IMR-90 (cell line): ENCODE measurements at places on chromosomes 3 and 15. TPM values are rescaled to one million over a fixed set of nuclear protein-coding genes. Genes with fewer than 3 reads are reported as not detected.

GRCh38 chr15:51229907-51230330 is 108.5 kb downstream of the CYP19A1 start:
- peak; percentile 27 for DNase-seq

- no peak for DNase-seq
Measured at GRCh38 chr3:32387512-32387911, 4.1 kb upstream of the CMTM7 start.

DNA sequence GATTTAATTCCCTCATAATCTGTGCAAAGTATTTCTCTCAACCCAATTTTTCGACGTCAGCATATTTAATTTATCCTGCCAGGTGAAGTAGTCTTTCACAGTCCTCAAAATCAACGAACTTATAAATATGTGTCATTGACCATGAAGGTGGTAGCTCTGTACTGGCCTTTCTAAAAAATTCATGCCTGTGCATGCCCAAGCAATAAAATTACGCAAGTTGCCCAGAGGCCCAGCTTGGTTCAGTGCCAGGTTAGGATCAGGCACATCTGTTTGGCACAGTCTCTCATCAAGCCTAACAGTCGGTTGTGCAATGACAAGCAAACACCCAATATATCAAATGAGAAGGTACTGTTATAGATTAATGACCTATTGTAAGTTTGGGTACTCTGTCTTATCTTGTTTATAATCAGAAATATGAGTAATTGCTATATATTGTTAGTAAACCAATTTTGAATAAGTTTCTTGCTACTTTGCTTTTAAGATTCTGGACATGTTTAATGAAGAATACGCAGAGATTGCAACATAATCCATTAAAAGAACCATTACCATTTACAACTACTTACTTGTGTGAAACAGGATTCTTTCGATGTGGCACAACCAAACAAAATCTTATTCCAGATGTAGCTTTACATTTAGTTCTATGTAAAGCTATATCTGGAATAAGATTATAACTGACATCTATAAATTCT is 159.0 kb upstream of the IL12A start:
- peak; percentile 64 for DNase-seq

GRCh38 chr3:58623961-58624360 is 42.6 kb downstream of the FAM3D start:
- DNase-seq = peak; percentile 30

GRCh38 chr3:84755860-84756259 is 202.9 kb upstream of the CADM2 start:
- DNase-seq = no peak

DNA sequence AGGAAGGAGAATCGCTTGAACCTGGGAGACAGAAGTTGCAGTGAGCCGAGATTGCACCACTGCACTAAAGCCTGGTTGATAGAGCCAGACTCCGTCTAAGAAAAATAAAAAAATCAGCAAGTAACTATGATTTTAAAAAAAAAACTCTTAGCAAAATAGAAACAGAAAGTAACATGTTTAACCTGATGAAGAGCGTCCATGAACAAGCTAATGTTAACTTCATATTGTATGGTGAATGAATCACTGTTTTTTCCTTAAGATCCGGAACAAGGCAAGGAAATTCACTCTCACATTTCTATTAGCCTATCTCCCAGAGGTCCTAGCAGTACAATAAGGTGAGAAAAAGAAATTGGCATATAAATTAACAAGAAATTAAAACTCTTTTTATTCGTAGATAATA is 69.0 kb downstream of the RFX7 start:
- DNase-seq = no peak

DNA sequence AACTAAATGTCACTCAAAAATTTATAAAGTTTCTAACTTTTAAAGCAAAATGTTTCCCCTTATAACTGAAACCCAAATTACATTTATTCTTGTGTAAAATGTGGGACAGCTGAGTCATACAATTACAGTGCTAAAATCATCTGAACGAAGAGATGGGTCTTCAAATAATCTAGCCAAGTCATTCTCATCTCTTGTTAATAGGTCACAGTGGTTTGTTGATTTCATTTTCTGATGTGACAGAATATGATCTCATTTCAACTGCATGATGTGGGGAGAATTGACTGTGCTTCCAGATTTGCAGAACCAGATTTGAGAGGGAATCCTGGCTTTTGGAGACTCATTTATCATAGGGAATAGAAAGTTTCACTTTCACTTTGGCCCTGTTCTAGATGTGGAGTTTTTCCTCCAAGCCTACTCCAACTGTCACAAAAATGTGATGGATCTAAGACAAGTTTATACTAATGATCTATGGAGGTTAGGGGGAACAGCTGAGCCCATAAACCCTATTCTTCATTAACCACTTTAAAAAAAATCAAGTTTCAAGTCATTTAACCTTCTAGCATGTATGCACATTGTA is 685.0 kb downstream of the PDCD6IP start:
- no peak for DNase-seq

DNA sequence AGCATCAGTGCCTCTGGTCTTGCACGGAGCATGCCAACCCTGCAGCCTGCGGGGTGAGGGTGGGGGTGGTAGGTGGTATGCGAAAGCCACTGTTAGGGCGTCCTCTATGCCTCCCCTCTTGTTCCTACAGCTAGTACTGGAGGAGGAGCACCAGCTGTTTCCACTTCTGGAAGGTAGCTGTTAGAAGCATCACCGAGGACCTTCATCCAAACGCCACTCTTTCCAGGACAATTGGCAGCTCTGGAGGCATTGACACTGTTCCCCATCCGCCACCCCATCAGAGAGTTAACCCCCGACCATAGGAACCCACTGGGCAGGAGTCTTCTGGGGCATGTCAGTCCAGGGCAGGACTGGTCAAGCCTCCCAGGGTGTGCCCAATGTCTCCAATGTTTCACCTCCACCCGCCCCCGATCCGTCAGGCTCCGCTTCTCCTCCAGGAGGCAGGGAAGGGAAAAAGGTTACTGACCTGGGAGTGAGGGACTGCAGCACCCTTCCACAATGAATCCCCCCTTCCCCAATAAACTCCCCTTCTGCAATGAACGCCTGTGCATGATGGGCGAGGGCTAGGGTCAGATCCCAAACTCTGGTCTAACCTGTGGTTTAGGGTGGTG is 487 bp downstream of the DUOX2 start:
- no peak for DNase-seq

- DNase-seq = no peak
Measured at GRCh38 chr3:131047582-131047981, 20.9 kb downstream of the NEK11 start.

- DNase-seq = no peak
Measured at GRCh38 chr3:30768046-30768445, 126.4 kb downstream of the GADL1 start.

- no peak for DNase-seq
Measured at GRCh38 chr3:168802766-168803165, 707.0 kb upstream of the GOLIM4 start.

- DNase-seq = peak; percentile 63
Measured at GRCh38 chr15:43518197-43518761, 871 bp downstream of the MAP1A start.

- no peak for DNase-seq
Measured at GRCh38 chr3:18841422-18842343, 306.6 kb upstream of the KCNH8 start.

DNA sequence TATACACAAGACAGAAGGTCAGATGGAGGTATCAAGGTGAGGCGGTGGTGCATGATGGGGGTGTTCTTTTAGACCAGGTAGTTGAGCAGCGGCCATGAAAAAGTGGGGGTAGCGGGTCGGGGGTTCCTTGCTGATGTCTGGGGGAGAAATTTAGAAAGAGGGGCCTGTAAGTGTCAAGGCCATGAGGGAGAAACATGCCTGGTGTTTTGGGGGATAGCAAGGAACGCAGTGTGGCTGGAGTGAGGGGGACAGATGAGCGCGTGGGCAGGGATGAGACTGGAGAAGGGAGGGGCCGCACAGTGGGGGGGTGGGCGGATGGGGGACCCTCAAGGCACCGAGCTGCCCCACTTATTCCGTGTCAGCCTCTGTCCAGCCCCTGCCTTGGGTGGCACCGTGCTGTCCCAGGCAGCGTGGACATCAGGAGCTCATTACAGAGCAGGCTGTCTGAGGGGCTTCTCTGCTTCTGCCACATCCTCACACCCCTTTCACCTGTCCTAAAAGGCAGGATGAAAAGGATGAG is 143.3 kb downstream of the SMAD6 start:
- DNase-seq = no peak

GRCh38 chr15:67820992-67821783 is 4.1 kb upstream of the SKOR1 start:
- peak; percentile 51 for DNase-seq

- no peak for DNase-seq
Measured at GRCh38 chr3:37867144-37867543, 5.5 kb downstream of the CTDSPL start.

Gene MINAR1
- 1.4 and 1.6 TPM in 2 replicates for total RNA-seq

Gene GOLGA6D
- not detected in 2 replicates for total RNA-seq

Gene GPR171
- not detected in 2 replicates for total RNA-seq

Gene NIPA2
- 38.0 and 78.6 TPM in 2 replicates for total RNA-seq

Gene PARP15
- total RNA-seq = not detected in 2 replicates

Gene ADAMTS9
- 1.1 TPM in 2 replicates for total RNA-seq

Gene TGM4
- under 0.01 TPM in 1 of 2 replicates, not detected in the other for total RNA-seq

Gene SCG5
- total RNA-seq = 7.9 and 8.3 TPM in 2 replicates

Gene GPR160
- 0.18 and 0.28 TPM in 2 replicates for total RNA-seq

Gene MLF1
- 5.2 and 7.5 TPM in 2 replicates for total RNA-seq
